Left lung (tissue), 14 donors: ENCODE measurements at places on chromosomes 2 and 18. TPM values are rescaled to one million over a fixed set of nuclear protein-coding genes. Genes with fewer than 3 reads are reported as not detected.

Gene POTEJ
- not detected for total RNA-seq

- no peak for DNase-seq
- H3K27me3 ChIP-seq = no peaks in the 10 kb centered on the region
- no peaks in the 10 kb centered on the region for H3K36me3 ChIP-seq
Measured at GRCh38 chr2:144117086-144117485, 402.8 kb downstream of the ZEB2 start.

Gene NYAP2
- total RNA-seq = 0.55 TPM

GRCh38 chr2:188569431-188570165 lies 277.9 kb downstream of the GULP1 start:
- H3K4me1 ChIP-seq = no peaks in the 10 kb centered on the region
- no peaks in the 10 kb centered on the region for H3K27me3 ChIP-seq
- DNase-seq = no peak
- no peak overlapping the region for H3K4me3 ChIP-seq
- H3K36me3 ChIP-seq = no peaks in the 10 kb centered on the region

Gene VIT
- total RNA-seq = 1.1 TPM

DNA sequence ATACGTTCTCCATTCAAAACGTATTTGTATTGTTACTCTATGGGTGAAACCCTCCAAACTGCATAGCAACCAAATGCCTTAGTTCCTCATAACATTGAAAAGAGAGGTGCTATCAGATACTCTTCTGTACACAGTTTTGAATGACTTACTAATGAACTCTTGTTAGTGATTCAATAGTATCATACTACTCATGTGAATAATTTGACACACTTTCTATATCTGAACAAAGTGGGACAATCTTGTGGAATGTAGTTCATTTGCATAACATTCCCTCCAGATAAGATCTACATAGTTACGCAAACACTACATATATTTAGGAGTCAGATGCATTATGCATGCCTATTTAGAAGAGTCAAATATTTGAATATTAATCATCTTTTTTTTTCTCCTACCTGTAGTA lies 232.0 kb upstream of the NRXN1 start:
- H3K27me3 ChIP-seq = no peaks in the 10 kb centered on the region
- no peak for DNase-seq
- no peak overlapping the region for H3K4me3 ChIP-seq
- no peaks in the 10 kb centered on the region for H3K4me1 ChIP-seq
- H3K36me3 ChIP-seq = no peaks in the 10 kb centered on the region

DNA sequence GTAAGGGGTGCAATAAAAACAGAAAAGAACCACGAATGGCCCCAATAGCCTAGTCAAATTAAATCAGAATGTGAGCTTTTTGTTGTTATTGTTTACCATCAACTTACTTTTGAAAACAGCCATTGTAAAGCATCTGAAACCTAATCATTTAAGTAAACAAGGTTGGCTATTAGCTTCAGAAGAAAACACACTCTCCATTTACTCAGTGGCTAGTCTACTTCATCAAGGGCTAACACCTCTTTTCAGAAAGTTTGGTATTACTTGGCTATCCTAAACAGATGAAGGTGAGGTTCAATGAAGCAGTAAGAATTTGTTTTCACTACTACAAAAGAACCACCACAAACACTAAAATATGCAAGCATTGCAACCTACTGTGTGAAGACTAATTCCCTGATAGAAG lies 398.0 kb downstream of the CDH2 start:
- H3K27ac ChIP-seq = no peak overlapping the region
- no peak overlapping the region for H3K4me3 ChIP-seq
- no peaks in the 10 kb centered on the region for H3K36me3 ChIP-seq

DNA sequence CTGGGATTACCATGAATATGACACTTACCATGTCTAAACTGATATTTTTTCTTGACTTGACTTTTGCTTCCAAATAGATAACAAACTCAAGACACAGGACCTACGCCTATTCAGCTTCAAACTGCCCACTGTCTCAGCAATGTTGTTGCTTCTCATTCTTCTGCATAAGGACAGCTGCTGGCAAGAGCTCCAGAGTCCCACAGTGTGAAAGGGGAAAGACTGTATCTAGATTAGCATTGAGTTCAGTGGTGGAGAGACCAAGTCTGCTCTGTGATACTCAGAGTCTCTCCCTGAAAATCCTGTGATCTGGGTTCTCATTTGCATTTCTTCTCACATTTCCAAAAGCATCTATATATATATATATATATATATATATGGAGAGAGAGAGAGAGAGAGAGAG lies 247.9 kb upstream of the NT5C1B start:
- no peak overlapping the region for H3K4me3 ChIP-seq
- H3K27me3 ChIP-seq = no peaks in the 10 kb centered on the region
- H3K4me1 ChIP-seq = no peaks in the 10 kb centered on the region
- no peaks in the 10 kb centered on the region for H3K36me3 ChIP-seq
- DNase-seq = no peak

Gene ZEB2
- total RNA-seq = 272 TPM

DNA sequence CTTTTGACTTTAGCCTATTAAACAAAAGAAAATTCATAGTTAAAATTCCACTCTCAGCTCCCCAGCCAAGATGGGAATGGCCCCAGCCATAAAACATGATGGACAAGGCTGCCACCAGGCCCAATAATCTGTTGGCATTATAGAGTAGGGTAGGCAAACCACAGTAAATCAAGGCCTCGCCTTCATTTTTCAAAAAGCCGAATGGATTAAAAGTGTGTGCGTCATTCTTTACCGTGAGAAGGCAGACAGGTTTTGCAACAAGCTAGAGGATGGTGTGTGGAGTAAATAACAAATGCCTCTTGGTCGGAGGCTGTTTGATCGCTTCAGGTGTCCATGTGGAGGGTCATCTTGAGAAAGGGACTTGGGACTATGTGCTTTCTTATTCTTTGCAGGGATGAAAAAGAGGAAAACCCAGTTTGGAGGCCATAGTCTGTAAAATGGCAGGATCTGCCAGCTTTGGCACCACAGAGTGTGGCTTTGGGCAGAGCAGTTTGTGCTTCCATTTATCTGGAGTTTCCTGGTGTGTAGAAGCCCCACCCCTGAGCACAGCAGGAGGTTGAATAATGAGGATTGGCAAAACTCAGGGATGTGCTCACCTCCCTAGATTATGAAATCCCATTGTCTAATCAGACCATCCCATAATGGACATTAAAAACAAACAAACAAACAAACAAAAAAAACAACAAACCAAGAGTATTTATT lies 57.1 kb upstream of the ITGB6 start:
- H3K27ac ChIP-seq = no peak overlapping the region
- no peak for DNase-seq
- H3K4me1 ChIP-seq = no peaks in the 10 kb centered on the region
- no peaks in the 10 kb centered on the region for H3K27me3 ChIP-seq
- no peaks in the 10 kb centered on the region for H3K36me3 ChIP-seq
- no peak overlapping the region for H3K4me3 ChIP-seq

Gene SS18
- total RNA-seq = 58.5 TPM

Gene RAB6C
- not detected for total RNA-seq

Gene UGT1A10
- total RNA-seq = not detected

DNA sequence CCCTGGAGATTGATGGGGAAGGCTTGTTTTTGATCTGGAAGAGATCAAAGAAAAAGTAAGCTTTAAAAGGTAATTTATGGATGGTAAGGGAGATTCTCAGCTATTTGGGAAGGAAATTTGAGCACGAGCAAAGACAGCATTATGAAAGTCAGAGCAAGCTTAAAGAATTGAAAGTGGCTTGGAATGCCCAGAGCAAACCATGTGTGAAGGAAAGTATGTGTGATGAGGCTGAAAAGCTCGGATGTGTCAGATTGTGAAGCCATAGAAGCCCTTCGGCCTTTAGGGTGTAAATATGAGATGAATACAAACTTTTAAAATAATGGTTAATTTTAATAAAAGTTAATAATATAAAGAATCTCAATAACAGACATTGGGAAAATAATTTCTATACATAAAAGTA lies 377.4 kb upstream of the DSEL start:
- DNase-seq = no peak
- no peak overlapping the region for H3K4me3 ChIP-seq
- no peak overlapping the region for H3K27ac ChIP-seq
- H3K36me3 ChIP-seq = no peaks in the 10 kb centered on the region

GRCh38 chr2:229173825-229174359 lies 97.2 kb downstream of the PID1 start:
- peak overlapping the region; percentile 11 for H3K27ac ChIP-seq
- no peak for DNase-seq
- H3K4me3 ChIP-seq = no peak overlapping the region
- no peaks in the 10 kb centered on the region for H3K27me3 ChIP-seq

DNA sequence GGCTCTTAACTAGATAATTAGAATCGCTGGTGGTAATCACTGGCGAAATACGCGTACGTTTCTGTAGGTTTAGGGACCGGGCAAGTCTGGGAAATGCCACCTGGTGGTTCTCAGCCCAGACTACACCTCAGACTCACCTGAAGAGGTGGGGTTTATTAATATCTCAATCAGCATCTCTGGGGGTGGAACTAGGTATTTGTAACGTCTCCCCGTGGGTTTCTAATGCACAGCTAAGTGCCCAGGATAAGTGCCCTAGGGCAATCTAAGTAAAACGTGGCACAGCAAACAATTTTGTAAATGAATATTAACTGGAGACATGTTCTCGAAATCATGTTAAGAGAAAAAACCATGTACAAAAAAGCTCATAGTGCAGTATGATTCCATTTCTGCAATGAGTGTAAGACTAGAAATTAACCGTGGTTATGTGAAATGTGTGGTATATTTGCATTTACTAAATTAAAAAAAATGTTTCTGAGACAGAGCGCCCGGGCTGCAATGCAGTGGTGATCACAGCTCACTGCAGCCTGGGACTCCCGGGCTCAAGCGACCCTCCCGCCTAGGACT lies 760 bp upstream of the CNOT11 start:
- no peaks in the 10 kb centered on the region for H3K27me3 ChIP-seq
- DNase-seq = no peak
- H3K36me3 ChIP-seq = no peaks in the 10 kb centered on the region
- peak overlapping the region; percentile 97 for H3K27ac ChIP-seq
- H3K4me3 ChIP-seq = peak overlapping the region; percentile 87
- H3K4me1 ChIP-seq = peaks cover 14% of the 10 kb centered on the region

Gene TNFAIP6
- total RNA-seq = 14.8 TPM

GRCh38 chr2:108583903-108584520 lies 49.7 kb downstream of the LIMS1 start:
- H3K27me3 ChIP-seq = no peaks in the 10 kb centered on the region
- H3K27ac ChIP-seq = peak overlapping the region; percentile 45
- peak; percentile 73 for DNase-seq
- H3K4me3 ChIP-seq = no peak overlapping the region

Gene CCDC68
- total RNA-seq = 13.8 TPM

GRCh38 chr2:164879901-164880535 lies 38.4 kb upstream of the COBLL1 start:
- H3K27me3 ChIP-seq = no peaks in the 10 kb centered on the region
- no peak for DNase-seq
- H3K4me1 ChIP-seq = no peaks in the 10 kb centered on the region
- no peak overlapping the region for H3K4me3 ChIP-seq

- H3K27ac ChIP-seq = no peak overlapping the region
- H3K36me3 ChIP-seq = no peaks in the 10 kb centered on the region
- DNase-seq = no peak
- no peak overlapping the region for H3K4me3 ChIP-seq
- peaks cover 26% of the 10 kb centered on the region for H3K4me1 ChIP-seq
- H3K27me3 ChIP-seq = no peaks in the 10 kb centered on the region
Measured at GRCh38 chr2:100214265-100214971, 72.0 kb upstream of the AFF3 start.

- no peak overlapping the region for H3K27ac ChIP-seq
- no peak for DNase-seq
- H3K36me3 ChIP-seq = no peaks in the 10 kb centered on the region
- no peaks in the 10 kb centered on the region for H3K27me3 ChIP-seq
- H3K4me1 ChIP-seq = no peaks in the 10 kb centered on the region
Measured at GRCh38 chr2:154740361-154740760, 41.9 kb downstream of the KCNJ3 start.

GRCh38 chr2:215507836-215508235 lies 72.0 kb upstream of the FN1 start:
- H3K27me3 ChIP-seq = no peaks in the 10 kb centered on the region
- H3K4me1 ChIP-seq = no peaks in the 10 kb centered on the region
- no peak overlapping the region for H3K27ac ChIP-seq
- H3K36me3 ChIP-seq = no peaks in the 10 kb centered on the region
- no peak for DNase-seq

Gene MOCOS
- total RNA-seq = 5.1 TPM

DNA sequence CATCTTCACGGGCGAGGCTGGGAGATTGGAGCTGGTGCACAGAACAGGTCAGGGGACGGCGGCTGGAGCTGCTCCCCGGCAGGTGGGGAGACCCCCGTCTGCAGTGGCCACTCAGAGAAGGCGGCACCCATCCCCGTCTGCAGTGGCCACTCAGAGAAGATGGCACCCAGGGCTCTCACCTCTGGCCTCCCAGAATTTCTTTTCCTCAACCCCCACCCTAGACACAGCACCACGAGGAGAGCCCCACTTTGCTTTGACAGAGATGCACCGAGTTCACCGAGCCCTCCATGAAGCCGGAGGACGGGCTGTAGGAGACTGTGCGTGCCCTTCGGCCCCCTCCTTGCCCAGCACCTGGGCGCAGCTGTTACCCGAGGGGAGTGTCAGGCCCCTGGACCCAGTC lies 201.6 kb upstream of the SALL3 start:
- H3K4me1 ChIP-seq = no peaks in the 10 kb centered on the region
- no peaks in the 10 kb centered on the region for H3K36me3 ChIP-seq
- no peak overlapping the region for H3K27ac ChIP-seq

Gene ALK
- 0.65 TPM for total RNA-seq

DNA sequence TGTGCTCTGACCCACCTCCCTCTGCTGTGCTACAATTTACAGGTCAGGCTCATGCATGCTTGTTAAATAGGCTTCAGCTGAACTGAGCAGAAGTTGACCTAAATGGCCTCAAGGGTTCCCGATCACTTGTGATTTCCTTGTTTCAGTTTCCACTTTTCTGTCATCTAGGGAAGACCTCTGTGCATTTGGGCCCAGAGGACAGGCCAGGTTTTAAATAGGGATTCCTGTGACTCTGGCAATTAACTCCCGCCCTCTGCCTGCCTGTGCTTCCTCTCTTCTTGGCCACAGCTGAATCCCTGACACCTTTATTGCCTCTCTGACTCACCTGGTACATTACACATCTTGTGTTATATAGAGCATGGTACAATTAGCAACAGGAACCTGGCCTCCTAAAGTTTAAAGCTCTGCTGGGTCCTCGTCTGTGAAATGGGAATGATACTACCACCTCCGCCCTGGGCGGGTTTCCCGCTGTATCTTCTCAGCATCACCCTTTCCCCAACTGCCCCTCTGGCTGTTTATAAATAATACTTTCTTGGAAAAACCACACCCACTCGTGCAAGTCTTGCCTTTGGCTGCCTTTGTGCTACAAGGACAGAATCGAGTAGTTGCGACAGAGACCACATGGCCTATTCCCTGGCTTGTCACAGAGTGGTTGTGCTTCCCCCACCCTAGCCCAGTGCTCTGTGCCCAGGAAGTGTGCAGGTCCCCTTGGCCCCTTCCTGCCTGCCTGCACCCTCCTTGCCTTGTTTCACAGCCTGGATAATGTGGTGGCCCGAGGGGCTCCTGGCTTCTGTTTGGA lies 7.9 kb downstream of the CABLES1 start:
- no peaks in the 10 kb centered on the region for H3K27me3 ChIP-seq
- H3K36me3 ChIP-seq = no peaks in the 10 kb centered on the region
- no peak overlapping the region for H3K4me3 ChIP-seq
- peaks cover 39% of the 10 kb centered on the region for H3K4me1 ChIP-seq
- H3K27ac ChIP-seq = peak overlapping the region; percentile 74
- DNase-seq = no peak

Gene CD302
- total RNA-seq = 51.5 TPM
